Mononuclear cell (primary cell): ENCODE measurements at places on chromosomes 13 and 19. TPM values are rescaled to one million over a fixed set of nuclear protein-coding genes. Genes with fewer than 3 reads are reported as not detected.

Gene CEACAM21
- total RNA-seq: 3.9 TPM

Gene PLPP2
- under 0.01 TPM for total RNA-seq

Gene GRK1
- not detected for total RNA-seq

Gene CGB3
- not detected for total RNA-seq

Gene INSL3
- 0.52 TPM for total RNA-seq

Gene RASIP1
- 0.10 TPM for total RNA-seq

Gene ELANE
- total RNA-seq: 0.63 TPM

Gene TEX26
- not detected for total RNA-seq

Gene DCLK1
- not detected for total RNA-seq

Gene ZNF573
- total RNA-seq: 3.1 TPM

Gene NALCN
- total RNA-seq: not detected

Gene CCDC70
- not detected for total RNA-seq

Gene SRRM5
- 0.10 TPM for total RNA-seq

Gene MTIF3
- 29.7 TPM for total RNA-seq

Gene PDS5B
- total RNA-seq: 59.5 TPM

Gene SELENOV
- not detected for total RNA-seq

Gene CYSLTR2
- total RNA-seq: 4.7 TPM

Gene PALM
- not detected for total RNA-seq

Gene KIR2DL4
- total RNA-seq: 0.31 TPM

Gene PDX1
- total RNA-seq: not detected

Gene ELSPBP1
- not detected for total RNA-seq

Gene RAB11B
- total RNA-seq: 24.3 TPM

Gene MIA
- total RNA-seq: not detected

Gene DDA1
- total RNA-seq: 13.7 TPM

Gene PTGIR
- total RNA-seq: 5.8 TPM

Gene HNRNPA1L2
- 8.2 TPM for total RNA-seq

Gene RNF225
- total RNA-seq: 0.42 TPM

Gene FBXO46
- total RNA-seq: 8.0 TPM

Gene PSG6
- total RNA-seq: not detected

Gene TEX29
- 0.21 TPM for total RNA-seq

Gene SHISA2
- total RNA-seq: 0.52 TPM

Gene CCDC169
- not detected for total RNA-seq

Gene NKPD1
- 0.84 TPM for total RNA-seq

Gene TNNI3
- not detected for total RNA-seq

Gene RNF17
- total RNA-seq: not detected

Gene SLC27A5
- 1.9 TPM for total RNA-seq

Gene CEP89
- 2.2 TPM for total RNA-seq

Gene POSTN
- 0.10 TPM for total RNA-seq

Gene BSG
- total RNA-seq: 94.2 TPM

Gene IFNL1
- total RNA-seq: not detected

Gene ZNF99
- under 0.01 TPM for total RNA-seq

Gene MYO1F
- 145 TPM for total RNA-seq

Gene BRME1
- 0.10 TPM for total RNA-seq

Gene KRTDAP
- total RNA-seq: not detected

Gene SEMA6B
- 6.0 TPM for total RNA-seq

Gene ERCC1
- 33.6 TPM for total RNA-seq
